ENCODE measurements at places on chromosomes 11 and 22. TPM values are rescaled to one million over a fixed set of nuclear protein-coding genes. Genes with fewer than 3 reads are reported as not detected.

TMPRSS5 gene
- not detected for polyA plus RNA-seq

CD6 gene
- 298 TPM for polyA plus RNA-seq

SLC22A6 gene
- not detected for polyA plus RNA-seq

MEI1 gene
- polyA plus RNA-seq = 286 TPM

C1QTNF6 gene
- 0.49 TPM for polyA plus RNA-seq

MTMR3 gene
- polyA plus RNA-seq = 11.0 TPM

MS4A4E gene
- polyA plus RNA-seq = not detected

CTSC gene
- polyA plus RNA-seq = 161 TPM

DDT gene
- 103 TPM for polyA plus RNA-seq

TPBGL gene
- 0.10 TPM for polyA plus RNA-seq

IZUMO1R gene
- not detected for polyA plus RNA-seq

DEFB131B gene
- polyA plus RNA-seq = not detected

MMP1 gene
- polyA plus RNA-seq = not detected

MMP13 gene
- not detected for polyA plus RNA-seq

ABCC8 gene
- polyA plus RNA-seq = not detected

PIM3 gene
- 49.7 TPM for polyA plus RNA-seq

ESRRA gene
- 4.4 TPM for polyA plus RNA-seq

DKK3 gene
- polyA plus RNA-seq = 3.1 TPM
